CD4-positive, alpha-beta T cell treated with Interleukin-17A for 4 hours (primary cell): ENCODE measurements at places on chromosomes 11 and 22.

- DNase-seq, result no peak
These were observed 92.0 kb downstream of the TMPRSS5 start for GRCh38 chr11:113614097-113614496.

DNA sequence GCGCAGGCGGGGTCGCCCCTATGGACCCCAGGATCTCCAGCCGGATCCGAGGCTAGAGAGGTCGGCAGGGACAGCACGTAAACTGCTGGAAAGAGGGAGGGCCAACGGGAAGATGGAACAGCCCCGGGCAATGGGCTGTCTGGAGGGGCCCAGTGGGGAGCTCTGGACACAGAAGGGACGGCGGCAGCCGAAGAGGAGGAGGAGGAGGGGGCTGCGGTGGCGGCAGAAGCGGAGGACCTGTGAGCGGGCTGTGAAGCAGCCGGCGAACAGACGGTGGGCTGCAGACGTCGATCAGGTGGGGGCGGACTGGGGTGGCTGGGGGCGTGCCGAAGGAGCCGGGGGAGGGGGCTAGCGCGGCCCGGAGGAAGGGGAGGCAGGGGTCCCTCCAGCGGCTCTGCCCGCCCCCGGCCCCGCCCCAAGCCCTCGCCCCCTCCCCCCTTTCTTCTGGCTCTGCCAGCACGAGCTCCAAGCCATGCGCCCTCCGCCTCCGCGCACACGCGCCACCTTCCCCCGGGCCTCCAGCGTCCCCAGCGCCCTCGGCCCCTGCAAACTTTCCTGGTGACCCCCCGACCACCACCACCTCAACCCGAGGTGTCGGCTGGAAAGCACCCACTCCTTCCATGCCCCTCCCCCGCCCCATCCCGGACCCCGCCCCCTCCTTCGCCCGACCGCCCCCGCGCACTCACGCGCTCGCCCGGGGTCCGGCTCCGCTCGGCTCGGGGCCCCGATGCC is 432 bp downstream of the TNKS1BP1 start:
- no peak for DNase-seq

DNA sequence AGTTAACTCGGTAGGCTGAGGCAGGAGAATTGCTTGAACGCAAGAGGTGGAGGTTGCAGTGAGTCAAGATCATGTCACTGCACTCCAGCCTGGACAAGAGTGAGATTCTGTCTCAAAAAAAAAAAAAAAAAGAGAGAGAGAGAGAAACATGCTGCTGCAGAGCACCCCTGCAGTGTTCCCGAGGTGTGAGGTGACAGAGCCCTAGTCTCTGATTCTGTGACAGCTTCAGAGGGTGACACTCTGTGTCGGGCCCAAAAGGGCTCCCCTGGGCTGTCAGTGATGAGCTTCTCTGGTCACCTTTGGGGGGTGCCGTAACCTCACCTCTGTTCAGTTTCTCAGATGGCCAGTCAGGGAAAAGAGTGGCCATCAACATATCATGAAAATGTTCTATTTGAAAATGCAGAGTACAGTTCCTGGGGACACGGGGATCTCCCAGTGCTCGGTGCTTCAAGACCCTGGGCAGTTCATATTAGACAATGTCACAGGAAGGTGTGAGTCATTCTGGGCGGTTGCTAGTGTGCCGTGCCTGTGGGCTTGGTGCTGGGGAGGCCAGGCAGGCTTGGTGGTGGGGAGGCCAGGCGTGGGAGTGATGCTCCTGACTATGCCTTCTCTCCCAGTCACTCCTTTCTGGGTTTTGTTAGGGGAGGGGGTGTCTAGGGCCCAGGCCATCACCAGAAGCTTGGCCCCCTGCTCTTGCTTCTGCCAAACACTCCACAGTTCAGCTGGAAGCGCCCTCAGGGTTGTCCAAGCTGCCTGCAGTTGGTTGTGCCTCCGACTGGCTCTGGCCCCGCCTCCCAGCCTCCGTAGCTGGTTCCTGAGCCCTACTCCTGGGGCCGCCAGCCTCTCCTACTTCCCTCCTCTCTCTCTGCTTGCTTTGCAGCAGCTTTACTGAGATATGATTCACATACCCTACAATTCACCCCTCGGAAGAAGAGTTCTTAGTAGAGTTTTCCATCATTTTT is 52.5 kb upstream of the CLDN5 start:
- DNase-seq, result peak; percentile 66

- no peak for DNase-seq
These were observed 2.7 kb downstream of the CCND1 start for GRCh38 chr11:69643646-69644045.

GRCh38 chr22:30212996-30213441 is 33.5 kb downstream of the LIF start:
- no peak for DNase-seq

- no peak for DNase-seq
These were observed 20.8 kb downstream of the CSNK2A3 start for GRCh38 chr11:11332141-11332710.

DNA sequence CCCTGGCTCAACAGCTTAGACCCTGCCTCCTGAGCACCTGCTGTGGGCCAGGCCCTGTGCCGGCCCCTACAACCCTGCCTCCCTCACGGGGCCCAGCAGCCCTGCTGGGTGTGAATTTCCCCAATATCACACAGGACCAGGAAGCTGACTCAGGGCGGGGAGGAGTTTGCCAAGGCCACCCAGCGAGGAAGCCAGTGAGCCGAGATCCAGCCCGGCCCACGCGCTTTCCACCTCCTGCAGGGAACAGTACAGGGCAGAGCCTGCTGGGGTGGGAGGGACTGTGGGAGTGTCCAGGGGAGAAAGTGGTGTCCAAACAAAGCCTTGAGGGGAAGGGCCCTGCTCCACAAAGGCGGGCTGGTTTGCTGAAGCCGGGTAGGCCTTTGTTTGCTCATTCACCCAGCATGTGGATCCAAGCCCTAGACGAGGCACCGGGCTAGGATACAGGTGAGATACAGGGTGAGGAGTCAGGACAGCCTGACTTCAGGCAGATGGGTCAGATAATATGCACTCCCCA is 26.8 kb downstream of the RPL3 start:
- no peak for DNase-seq

GRCh38 chr11:77073328-77074001 is 6.7 kb downstream of the CAPN5 start:
- DNase-seq, result no peak

- DNase-seq, result no peak
These were observed 6.4 kb downstream of the ELFN2 start for GRCh38 chr22:37420686-37421467.

DNA sequence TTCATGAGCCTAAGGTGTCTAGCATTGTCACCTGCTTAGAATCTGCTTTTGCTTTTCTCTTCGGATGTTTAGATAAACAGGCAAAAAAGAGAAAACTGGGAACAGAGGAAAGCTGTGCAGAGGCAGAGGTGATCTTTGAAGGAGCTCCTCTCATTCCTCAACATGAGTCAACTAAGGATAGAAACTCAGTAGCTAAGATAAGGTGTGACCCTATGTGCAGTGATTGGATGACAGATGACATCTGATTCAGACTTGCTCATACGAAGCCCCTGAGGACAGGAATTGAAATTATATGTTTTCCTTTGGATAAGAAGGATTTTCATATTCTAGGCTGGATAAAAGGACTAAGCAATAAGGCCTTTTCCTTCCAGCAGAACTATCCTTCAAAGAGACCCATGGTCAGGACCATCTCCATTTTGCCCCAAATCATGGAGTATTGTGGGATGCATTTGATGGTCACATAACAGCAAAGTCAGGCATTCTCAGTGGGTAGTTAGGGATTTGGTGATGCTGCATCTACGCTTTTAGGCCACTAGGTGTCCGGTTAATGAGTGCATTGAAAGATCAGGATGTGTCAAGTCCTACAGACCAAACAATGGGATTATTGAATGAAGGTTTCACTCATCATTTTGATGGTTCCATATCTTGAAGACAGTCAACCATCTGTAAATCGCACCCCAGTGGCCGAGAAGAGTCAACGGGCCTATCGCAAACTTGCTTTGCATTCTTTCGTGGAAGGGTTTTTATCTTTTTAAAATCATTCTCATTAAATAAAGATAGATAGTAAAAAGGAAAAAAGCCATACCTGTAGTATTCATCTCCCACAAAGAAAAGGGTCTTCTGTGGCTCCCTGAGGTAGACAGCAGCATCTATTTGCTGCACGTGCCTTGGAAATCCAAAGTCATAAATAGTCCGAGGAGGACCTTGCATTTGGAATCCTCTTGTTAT is 32.2 kb downstream of the MMP20 start:
- DNase-seq, result no peak

GRCh38 chr11:114244726-114245394 is 51.3 kb upstream of the NNMT start:
- no peak for DNase-seq
